Erythroblast (primary cell): ENCODE measurements at places on chromosomes 1 and 21.

- DNase-seq, result no peak
Observed at GRCh38 chr1:228913626-228914414, 178.5 kb downstream of the RHOU start.

GRCh38 chr1:40696294-40696693 is 4.8 kb downstream of the NFYC start:
- no peak for DNase-seq

DNA sequence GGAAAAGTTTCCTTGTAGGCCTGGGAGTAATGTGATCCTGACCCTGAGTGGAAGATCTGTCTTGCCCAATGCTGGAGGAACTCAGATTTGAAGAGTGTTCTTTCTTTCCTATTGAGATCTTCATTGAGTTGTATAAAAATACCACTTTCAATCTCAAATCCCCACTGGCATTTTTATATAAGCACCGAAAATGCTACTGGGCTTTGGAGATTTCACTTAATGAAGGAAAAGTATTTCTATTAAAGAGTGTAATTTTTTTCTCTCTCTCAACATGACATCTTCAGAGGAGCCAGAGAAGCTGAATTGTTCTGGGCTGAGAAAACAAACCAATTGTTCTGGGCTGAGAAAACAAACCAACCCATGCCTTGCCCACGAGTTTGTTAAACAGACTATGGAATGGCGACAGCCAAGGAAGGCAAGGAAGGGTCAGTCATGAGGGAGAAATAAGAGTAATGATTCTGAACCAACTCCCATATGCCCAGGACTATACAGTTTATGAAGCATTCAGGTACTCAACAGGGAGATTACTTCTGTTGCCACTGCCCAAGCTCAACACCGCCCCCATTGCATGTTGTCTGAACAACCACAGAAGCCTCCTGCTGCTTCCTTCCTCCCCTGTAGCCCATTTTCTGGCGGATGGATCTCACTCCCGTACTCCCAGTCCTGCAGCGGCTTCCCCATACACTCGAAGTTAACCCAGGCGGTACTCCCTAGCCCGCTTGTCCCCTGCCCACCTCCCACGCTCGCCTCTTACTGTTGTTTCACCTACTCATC is 103.2 kb downstream of the BEND5 start:
- DNase-seq, result no peak

DNA sequence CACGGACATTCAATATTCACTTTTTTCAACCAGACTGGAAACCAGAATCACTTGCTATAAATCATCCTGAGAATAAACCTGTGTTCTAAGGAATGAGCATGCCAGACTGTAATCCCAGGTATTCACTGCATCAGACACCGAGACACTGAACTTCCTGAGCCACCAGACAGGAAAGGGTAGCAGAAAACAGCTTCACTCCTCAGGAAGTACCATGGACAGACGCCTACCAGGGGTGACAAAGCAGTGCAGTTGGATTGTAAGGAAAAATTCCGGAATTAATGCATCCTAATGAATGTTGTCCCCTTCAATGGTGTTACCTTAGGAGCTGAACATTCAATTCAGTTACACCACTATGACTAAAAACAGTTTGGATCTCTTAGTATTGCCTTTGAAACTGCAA is 156.1 kb downstream of the PIGK start:
- no peak for DNase-seq

GRCh38 chr1:226551299-226551698 is 2.7 kb downstream of the STUM start:
- DNase-seq, result no peak

DNA sequence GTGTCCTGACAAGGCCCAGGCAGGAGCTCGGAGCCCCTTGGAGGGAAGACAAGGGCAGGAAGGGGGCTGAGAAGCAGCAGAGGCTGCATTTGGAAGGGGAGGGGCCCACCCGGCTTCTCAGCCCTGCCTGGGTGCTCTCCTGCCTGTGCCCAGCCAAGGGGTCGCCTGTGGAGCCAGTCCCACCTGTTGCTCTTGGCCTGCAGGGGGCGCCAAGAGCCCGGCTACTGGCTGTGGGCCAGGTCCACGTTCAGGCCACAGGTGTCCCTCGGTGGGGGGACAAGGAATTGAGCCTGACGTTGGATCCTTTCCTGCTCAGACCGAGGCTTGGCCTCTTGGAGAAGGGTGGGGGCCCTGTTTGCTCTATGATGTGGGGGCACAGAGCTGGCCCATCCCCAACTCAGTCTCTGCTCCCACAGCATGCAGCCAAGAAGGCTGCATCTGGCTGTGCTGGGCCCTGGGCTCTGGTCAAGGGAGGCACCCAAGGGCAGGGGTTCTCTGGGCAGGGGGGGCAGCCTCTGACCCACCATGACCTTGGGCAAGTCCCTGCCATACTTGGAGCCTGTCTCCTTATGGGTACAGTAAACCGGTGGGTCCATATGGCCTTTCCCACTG is 10.9 kb downstream of the WNT4 start:
- DNase-seq, result peak; percentile 73

DNA sequence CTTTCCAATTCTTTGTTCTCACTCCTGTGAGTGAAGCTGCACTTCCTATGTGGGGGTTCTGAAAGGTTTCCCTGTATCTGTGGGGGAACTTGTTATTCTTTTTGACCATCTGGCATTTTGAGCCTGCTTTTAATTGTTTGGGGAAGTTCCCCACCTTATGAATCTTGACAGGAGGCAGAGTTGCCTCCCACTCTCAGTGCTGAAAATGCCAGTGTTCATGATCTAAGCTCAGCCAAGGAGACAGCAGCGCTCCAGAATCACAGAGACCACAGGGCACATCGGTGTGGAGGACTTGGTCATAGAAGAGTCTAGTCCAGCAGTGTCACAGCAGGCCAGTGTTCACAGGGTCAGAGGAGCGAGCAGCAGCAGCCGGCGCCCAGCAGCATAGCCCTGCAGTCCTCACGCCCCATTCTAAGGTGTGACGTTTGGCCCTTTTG is 63.8 kb upstream of the PRDX6 start:
- no peak for DNase-seq

DNA sequence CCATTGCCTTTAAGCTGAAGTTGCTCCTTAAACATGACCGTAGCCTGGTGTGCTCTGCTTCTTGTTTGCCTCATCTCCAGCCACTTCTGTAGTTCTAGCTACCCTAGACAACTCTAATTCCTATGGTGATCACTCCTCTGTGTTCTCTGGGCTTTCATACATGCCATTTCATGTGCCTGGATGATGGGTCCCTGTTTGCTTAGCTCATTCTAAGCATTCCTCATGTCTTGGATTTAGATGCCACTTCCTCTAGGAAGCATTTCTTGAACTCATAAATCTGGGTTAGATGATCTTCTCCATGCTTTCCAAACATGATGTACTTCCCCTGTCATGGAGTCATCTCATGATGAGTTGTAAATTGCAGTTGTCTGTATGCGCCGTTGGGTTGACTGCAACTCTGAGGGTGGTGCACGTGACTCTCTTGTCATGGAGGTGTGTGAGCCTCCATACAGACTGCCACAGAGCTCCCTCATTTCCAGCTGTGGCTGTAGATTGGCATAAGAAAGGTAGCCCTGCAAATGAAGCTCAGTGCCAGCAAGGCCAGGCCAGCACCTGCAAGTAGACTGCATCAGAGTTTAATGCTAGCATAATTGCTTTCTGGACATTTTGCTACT is 77.2 kb downstream of the LAMC1 start:
- DNase-seq, result no peak

- DNase-seq, result no peak
Observed at GRCh38 chr1:116740746-116741145, 13.5 kb upstream of the CD2 start.
